ENCODE measurements at places on chromosomes 5 and 9.

- DNase-seq: peak; percentile 66
These were observed 11.7 kb upstream of the OR13D1 start for GRCh38 chr9:104682642-104683041.

DNA sequence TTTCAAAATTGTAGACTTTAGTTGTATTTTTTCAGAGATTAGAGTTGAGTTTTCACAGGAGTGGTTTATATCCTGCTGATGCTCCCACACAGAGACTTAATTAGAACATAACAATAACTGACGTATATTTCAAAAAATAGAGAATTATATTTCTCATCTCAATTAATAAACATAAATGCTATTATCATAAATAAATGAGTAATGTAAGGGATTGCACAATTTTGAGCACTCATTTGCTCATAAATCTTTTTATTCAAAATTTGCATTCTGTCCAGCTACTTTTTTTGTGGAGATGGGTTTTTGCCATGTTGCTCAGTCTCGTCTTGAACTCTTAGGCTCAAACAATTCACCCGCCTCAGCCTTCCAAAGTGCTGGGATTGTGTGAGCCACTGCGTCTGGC lies 515.7 kb upstream of the RORB start:
- no peak for DNase-seq

DNA sequence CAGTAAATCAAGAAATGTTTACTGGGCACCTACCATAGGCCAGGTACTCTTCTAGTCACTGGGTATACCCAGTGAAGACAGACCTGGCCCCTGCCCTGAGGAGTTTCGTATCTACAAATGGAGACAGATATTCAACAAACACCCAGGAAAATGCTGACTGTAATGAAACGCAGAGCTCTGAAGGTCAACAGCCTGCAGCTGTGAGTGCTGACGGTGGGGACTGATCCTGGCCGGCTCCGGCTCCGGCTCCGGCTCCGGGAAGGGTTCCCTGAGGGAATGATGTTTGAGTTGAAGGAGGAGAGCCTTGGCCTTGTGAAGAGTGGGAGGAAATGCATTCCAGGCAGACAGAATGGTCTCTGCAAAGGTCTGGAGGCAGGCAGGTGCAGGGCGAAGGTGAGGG lies 23.1 kb downstream of the FGFR4 start:
- no peak for DNase-seq

DNA sequence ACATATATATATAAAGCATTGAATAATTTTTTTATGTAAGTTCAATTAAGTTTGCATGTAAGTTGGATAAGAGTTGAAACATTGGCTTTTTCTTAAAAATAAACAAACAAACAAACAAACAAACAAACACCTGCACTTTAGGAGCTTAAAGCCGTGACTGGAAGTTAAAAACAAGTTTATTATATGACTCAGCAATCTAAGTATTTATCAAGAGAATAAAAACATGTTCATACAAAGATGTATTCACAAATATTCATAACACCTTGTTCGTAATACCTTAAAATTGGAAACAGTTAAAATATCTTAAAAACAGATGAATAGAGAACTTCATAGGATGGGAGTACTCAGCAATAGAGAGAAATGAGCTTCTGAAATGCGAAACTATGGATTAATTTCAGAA lies 61.5 kb upstream of the ANXA1 start:
- no peak for DNase-seq

DNA sequence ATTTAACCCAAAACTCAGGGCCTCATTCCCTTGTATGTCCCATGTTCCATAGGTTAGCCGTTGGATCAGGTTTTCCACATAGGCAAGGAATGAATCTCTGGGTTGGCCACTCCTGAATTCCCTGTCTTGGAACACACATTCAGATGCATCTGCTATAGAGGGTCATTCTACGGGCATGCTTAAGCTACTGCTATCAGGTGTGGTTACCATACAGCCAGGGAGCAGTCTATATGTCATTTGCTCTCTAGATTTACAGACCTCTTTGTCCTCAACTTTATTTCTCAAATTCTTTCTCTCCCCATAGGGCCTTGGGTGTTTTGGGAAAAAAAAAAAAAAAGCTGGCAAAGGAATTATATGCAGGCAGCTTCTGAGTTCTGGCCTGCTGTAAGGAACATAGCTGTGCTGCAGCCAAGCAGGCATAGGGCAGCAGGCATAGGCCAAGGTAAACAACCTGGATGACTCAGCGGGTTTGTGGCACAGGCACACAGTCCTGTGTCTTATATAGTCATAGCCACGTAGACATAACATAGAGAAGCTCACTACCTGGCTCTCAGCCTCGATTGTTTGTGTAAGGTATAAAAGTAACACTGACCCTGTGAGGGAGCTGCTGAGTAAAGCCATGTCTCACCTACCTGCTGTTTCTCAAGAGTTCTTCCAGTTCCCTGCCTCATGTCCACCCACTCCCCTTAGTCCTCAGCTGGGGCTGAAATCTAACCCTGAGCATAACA lies 141.5 kb downstream of the OSTF1 start:
- no peak for DNase-seq
